RWPE1 (cell line): ENCODE measurements at places on chromosomes 4 and X.

DNA sequence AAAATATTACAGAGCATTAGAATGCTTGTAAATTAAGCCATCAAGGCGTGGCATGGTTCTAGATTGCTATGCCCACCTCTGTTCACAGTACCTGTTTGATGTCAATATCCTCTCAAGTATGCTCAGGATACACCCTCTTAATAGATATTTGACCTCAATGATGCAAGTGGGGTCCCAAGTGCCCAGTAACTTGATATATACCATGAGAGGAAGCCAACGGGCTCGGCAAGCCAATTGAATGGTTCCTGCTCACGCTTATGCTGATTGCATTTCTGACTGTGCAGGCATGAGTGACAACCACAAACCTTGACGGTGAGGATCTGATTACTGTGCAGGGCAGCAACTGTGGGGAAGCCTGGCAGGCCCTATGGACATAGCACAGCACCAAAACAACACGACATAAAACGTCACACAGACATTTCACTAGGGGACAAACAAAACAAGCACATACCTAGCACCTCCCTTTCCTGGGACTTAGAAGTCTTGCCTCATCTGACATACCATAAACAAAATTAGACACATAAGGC lies 179.1 kb upstream of the ETNPPL start:
- DNase-seq = no peak

DNA sequence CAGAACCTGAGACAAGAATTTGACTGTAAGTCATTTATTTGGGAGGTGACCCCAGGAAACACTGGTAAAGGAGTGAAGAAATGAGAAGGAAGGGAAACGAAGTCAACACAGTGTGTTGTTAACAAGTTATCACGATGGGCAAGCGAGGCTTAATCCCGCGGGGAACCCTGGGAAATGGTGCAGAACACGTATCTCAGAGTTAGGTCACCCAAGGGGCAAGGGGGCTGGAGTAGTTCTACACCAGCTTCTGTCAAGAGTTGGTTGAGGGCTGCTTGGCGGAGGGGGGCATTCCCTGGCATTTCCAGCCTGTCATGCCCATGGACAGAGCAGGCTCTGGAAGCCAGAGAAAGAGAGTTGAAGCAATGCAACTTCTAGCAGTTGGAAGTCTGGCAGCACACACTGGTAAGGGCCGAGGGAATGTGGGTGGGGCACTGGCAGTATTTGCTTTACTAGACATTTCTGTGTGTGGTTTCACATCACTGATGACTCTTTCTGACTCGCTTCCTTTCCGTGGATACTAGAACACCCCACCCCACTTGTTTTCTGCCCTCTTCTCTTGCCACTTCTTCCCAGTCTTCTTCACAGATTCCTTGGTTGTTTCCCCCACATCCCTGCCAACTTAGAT lies 52.2 kb upstream of the ADGRG2 start:
- DNase-seq = peak; percentile 38

DNA sequence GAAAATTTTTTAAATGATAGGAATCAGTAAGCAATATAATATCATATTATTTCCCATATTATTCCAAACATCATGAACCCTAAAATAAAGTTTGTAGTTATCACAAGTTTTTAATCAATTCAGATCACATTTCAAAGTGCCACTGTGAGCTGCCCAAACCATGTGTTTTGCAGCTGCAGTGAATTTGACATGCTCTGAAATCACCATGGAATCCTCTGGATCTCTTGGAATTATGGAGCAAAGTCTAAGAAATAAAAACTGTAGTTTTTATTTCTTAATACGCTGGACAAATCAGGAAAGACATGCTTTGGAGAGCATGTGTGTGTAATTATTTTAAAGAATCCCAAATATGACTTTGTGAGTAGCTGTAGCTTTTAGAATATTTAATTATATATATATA lies 262.7 kb downstream of the ANKRD50 start:
- no peak for DNase-seq

DNA sequence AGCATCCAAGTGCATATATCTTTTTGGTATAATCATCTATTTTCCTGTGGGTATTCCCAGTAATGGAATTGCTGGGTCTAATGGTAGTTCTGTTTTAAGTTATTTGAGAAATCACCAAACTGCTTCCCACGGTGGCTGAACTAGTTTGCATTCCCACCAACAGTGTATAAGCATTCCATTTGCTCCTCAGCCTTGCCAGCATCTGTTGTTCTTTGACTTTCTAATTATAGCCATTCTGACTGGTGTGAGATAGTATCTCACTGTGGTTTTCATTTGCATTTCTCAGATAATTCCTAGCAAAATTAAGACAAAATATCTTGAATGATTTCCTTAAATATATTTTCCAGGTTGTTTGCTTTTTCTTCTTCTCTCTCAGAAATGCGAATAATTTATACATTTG lies 341.1 kb downstream of the GBA3 start:
- no peak for DNase-seq

DNA sequence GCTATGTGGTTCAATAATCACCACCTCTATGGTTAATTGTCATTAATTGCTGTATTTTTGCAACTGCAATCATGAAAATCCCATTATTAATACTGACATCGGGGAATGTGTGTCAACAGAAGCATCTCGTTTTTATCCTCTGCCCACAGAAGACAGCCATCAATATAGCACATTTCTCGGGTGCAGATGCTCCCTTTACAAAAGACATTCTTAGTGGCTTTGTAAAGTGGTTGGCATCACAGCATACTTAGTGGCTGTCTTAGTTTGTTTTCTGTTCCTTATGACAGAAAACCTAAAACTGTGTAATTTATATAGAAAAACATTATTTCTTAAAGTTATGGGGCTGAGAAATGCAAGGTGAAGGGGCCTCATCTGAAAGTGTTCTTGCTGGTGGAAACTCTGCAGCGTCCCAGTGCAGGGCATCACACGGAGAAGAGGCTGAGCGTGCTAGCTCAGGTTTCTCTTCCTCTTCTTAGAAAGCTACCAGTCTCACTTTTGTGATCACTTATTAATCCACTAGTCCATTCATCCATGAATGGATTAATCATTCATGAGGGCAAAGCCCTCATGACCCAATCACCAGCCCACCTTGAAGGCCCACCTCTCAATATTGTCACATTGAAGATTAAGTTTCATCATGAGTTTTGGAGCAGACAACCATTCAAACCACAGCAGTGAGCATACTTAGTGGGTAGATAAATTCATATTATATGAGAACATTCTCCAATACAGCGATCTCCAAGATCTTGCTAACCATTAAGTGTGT lies 1067.7 kb upstream of the PABPC4L start:
- no peak for DNase-seq

DNA sequence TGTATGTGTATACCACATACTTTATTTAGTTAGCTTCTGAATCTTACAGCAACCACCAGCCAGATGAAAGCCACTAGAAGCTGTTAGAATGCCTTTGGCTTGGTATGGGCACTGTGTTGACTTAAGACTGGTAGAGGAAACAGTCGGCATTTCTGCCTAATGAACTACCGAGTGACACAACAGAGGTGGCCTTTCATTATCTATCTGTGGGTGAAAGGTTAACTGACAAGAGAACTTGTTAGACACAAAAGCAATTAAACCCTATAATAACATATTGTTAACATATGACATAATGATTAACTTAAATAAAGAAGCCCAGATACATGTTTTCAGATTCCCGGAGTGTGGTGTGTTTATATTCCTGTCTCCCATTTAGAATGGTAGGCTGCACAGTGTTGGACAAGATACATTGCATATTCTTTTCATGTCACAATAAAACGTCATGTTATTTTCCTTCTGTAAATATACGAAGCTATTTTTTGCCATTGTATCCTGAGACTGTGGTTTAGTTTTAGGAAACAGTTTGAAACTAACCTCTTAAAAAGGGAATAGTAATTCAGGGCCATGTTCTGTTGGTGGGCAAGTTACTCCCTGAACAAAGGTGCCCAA lies 181.5 kb downstream of the SLIT2 start:
- no peak for DNase-seq

DNA sequence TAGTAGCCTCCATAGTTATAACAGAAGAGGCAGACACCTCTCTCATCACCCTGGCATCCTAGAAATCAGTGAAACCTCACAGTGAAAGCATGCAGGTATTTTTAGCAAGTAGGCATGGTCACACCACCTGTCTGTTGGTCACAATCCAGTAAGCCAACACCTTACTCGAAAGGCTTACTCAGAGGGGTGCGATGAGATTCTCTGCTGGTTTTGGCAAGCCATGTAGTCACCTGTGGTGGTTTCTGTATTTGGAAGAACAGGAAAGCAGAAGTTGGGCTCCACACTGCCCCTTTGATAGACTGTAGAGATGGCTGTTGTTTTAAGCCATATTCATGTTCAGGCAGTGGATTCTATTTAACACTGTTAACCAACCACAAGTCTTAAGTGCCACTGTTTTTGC lies 134.7 kb downstream of the DCLK2 start:
- DNase-seq = peak; percentile 24

GRCh38 chr4:88109123-88109881 lies 49.1 kb downstream of the ABCG2 start:
- DNase-seq = no peak

DNA sequence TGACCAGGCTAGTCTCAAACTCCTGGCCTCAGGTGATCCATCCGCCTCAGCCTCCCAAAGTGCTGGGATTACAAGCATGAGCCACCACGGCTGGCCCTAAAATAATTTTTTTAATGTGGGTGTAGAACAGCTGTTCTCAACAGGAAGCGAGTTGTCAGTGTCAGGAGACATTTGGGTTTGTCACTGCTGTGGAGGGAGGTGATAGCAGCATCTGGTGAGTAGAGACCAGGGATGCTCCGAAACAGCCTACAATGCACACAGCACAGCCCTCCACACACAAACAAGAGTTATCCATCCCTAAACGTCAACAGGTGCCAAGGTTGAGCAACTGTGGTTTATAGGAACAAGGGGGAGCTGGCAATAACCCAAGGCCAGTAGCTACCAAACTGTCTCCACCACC lies 243.4 kb upstream of the STS start:
- no peak for DNase-seq

DNA sequence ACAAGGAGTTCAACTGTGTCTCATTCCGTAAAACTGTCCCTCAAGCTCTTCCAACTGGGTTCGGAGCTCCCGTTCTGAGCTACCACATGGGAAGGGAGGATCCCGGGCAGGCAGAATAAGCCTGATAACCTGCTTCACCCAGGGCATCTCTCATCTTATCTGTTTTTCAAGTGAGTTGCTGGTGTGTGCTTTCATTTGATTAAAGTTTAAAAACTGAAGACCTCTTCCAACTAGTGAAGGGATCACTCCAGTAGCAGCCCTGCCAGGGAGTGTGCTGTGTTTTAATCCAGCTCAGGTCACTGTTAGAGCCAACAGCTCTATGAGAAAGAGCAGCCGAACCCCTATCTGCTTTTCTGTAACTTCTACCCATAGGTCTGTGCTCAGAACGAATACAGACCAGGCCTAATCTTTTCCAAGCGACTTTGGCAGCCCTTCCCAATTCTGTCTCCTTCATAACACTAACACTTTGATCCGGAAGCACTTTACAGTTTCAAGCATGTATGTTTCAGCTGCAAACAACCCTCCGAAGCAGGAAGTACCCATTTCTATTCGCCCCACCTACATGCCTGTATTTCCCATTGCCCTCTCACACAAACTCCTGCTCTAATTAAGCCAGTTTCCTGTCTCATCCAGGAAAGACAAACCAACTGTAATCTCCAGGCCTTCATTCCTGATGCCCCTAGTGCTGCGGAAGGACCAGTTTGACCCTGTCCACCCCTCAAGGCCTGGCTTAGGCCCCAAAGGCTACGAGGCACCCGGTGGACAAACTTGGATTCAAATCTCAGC lies 60.9 kb downstream of the IRF2 start:
- DNase-seq = no peak

GRCh38 chr4:8321220-8321619 lies 51.7 kb downstream of the HTRA3 start:
- DNase-seq = no peak

DNA sequence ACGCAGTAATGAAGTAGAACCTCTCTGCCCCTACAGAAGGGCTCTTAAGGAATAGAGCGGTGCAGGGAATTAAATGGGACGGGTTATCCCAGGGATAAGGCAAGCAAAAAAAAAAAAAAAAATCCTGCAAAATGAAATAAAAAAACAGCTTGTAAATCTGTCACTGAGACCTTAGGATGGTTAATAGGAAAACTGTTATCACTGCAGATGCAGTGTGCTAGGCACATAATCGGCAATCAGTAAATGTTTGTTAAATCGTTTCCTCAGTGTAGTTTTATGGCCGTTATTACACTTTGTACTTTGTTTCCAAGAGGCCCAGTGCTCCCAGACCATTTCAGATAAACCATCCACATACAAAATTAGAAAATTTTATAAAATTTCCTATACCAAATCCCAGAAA lies 1.0 kb downstream of the HNRNPH2 start:
- DNase-seq = no peak

DNA sequence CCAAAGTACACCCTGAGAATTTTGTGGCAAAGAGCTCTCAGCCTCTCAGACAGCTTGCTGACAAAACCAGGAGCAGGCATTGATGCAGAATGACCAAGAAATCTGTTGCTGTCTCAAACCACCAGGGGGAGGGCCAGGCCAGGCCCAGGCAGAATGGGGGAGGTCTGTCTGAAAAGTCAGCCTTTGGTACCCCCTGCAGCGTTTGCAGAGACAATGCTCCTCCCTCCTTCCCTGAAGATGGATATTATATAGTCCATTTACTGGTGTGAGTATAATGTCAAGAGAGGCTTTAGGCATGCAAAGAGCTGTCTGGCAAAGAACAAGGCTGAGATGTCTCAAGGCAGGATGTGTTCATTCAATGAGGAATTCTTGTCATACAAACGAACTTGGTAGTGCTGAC lies 52.9 kb upstream of the TRPC5OS start:
- no peak for DNase-seq

DNA sequence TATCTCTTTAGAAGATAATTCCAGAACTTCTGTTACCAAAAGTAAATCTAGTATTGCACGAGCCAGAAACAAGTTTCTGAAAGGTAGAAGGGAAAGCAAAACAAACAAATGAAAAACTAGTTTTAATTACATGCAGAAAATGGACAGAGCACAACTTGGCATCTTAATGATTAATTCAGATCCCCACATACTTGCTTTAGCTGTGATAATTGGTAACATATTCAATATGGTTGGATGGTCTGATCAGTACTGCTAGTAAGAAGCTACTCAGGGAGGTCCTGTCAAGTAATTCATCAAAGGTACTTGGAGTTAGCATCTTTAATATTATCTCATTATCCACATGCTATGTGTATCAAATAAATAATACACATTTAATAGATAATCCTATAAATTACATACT lies 204.3 kb downstream of the TRAM1L1 start:
- no peak for DNase-seq

- DNase-seq = peak; percentile 18
These were observed 105.8 kb upstream of the RPS6KA3 start for GRCh38 chrX:20372533-20372932.

GRCh38 chr4:134388351-134388750 lies 186.8 kb upstream of the PABPC4L start:
- no peak for DNase-seq

DNA sequence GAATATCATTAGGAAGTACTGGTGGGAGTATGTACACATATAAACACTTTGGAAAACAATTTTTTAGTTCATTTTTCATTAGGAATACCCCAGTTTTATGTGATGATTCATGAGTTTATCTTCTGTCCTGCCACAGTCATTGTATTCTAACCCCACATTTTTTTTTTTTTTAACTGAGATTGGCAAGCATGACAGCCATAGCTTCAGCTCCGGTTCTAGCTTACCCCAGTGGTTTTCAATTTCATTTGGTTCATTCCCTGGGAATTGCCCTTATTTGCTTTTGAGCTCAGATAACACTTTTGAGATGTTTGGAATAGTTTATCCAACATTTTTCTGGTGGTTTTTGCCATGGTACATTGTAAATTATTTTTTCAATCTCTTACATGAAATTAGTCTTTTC lies 21.0 kb upstream of the FMR1 start:
- DNase-seq = no peak

GRCh38 chrX:18146954-18147353 lies 73.7 kb downstream of the BEND2 start:
- peak; percentile 6 for DNase-seq
